ENCODE measurements at places on chromosomes 16 and 17.

- no peak for DNase-seq
Observed at GRCh38 chr17:66625311-66625767, 209.6 kb upstream of the CACNG5 start.

DNA sequence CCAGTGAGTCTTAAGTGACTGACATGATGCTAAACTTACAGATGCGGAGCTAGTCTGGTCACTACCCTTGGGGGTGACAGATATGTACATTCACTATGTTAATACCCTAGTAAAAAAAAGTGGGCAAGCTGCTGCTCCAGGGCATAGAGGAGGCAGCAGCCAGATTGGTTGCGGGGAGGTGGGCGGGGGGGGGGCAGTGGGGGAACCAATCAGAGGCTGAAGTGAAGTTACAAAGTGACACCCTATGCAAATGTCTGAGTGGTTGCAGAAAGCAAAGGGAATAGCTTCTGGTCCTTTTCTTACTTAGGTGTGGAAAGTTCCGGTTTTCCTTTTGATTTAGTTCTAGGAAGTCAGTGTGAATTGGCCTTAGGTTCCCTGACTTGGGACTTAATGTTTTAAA lies 12.1 kb downstream of the NDEL1 start:
- no peak for DNase-seq

GRCh38 chr17:73064084-73064938 lies 28.2 kb downstream of the SLC39A11 start:
- DNase-seq: no peak

DNA sequence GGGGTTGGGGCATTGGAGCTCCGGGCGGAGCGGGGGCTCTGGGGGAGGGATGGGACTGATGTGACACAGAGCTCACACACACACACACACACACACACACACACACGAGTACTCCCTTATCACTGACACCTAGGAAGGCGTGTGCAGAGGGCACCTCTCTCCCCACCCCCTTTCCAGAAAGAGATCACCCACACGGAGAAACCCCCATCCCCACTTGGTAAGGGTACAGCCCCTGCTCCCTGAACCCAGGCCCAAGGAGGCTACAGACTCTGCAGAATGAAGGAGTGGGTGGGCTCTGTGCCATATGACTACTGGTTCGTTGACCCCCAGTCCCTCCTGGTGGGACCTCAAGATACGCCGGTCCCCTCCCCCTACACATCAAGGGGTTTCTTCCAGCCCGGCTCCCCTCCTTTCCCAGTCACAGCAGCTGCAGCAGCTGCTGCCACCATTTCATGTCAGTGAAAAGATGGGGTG lies 8.7 kb upstream of the ARHGAP23 start:
- no peak for DNase-seq

- no peak for DNase-seq
Observed at GRCh38 chr17:542943-543342, 171.7 kb downstream of the VPS53 start.

GRCh38 chr17:43438626-43439025 lies 39.8 kb downstream of the ARL4D start:
- DNase-seq: no peak

DNA sequence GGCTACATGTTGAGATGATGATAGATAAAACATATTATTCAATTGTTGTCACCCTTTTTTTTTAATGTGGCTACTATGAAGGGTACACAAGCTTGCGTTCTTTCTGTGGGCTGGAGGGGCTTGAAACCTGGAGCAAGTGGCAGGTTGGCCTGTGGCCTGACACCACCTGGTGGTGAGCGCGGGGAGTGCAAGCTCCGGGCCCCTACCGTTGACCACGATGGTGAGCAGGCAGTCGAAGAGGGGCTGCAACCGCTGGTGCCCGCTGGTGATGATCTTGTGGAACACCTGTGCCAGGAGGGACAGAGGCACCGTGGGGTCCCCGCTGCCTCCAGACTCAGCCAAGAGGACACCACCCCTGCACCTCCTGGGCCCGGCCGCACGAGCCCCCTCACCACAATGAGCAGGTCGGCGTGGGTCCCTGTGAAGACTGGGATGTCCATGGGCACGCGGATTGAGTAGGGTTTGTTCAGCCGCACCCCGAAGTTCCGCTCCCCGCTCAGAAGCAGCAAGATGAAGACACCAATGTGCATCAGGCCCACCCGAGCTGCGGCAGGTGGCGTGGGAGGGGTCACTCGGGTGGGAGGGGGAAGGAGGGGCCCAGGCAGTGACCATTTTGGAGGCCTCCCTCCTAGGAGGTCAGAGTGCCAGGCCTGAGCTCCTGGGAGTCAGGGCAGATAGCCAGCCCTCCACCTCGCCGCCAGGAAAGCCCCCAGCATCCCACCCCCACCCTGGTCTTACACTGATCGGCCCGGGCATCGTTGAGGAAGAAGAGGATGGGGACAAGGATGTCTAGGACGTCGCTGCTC lies 14.4 kb downstream of the HID1 start:
- DNase-seq: no peak

DNA sequence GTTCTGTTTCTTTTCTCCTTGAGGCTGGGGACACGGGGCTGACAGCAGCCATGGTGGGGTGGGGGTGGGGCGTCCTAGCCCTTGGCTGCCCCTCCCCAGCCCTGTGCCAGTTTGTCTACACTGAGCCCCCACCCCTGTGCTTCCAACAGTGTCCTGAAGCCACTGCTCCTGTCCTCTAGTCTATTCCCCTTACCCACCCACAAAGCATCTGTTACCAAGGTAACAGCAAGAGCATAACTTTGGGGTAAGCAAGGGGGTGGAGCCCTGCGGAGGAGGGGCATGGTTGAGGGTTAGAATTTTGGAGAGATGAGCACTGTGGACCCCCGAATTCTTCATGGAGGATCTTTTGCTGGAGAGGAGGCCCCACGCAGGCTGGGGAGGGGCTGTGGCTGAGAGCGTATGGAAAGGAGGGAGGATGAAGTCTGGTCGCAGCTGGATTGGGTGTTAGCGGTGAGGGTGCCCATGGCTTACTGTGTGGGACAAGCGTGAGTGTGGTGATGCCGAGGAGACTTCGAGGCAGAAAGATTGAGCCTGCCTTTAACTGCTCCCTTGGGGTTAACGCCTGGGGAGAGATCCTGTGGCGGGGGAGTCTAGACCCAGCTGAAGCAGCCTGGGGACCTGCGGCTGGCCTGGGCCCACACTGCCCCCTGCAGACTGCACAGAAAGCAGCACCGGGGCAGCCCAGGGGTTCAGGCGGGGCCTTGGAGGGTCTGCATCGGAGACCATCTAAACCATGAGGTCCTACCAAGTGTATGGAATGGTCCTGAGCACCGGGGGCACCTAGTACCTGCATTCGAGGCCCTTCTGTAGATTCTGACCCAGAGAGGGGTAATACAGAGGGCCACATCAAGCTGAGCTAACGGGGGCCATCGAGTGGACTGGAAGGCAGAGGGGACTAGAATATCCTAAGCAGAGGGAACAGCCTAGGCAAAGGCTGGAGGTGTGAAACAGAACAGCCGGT lies 6.1 kb upstream of the STAC2 start:
- no peak for DNase-seq

DNA sequence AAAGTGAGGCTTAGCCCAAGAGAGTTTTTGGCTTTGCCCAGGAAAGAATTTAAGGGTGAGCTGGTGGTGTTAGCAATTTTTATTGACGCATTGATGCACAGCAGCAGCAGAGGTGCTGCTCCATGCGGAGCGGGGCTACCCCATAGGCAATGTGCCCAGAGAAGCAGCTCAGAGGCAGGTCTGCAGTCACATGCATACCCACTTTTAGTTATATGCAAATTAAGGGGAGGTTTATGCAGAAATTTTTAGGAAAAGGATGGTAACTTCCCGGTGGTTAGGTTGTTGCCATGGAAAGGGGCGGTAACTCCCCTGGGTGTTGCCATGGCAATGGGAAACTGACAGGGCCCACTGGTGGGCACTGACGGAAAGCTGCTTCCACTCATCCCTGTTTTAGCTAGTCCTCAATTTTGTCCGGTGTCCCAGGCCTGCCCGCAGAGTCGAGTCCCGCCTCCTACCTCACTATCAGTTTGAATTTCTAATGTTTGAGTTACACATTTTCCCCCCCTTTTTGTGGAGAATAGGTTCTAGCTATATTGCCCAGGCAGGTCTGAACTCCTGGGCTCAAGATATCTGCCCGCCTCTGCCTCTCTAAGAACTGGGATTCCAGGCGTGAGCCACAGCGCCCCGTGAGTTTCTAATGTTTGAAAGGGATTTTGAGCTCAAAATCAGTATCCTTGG lies 10.4 kb upstream of the GJD3 start:
- no peak for DNase-seq

GRCh38 chr17:77479372-77480198 lies 338.8 kb downstream of the SEC14L1 start:
- no peak for DNase-seq

Measured in AG04449 (cell line).